MV-4-11 (cell line): ENCODE measurements at places on chromosomes 6 and 20.

- no peak for DNase-seq
Measured at GRCh38 chr6:6826961-6827360, 238.4 kb downstream of the LY86 start.

- peak; percentile 17 for DNase-seq
Measured at GRCh38 chr6:24854077-24854666, 55.5 kb upstream of the ARMH2 start.

GRCh38 chr6:112216662-112217551 is 37.5 kb downstream of the LAMA4 start:
- peak; percentile 21 for DNase-seq

GRCh38 chr6:5095236-5095635 is 10.1 kb downstream of the PPP1R3G start:
- DNase-seq, result peak; percentile 90

DNA sequence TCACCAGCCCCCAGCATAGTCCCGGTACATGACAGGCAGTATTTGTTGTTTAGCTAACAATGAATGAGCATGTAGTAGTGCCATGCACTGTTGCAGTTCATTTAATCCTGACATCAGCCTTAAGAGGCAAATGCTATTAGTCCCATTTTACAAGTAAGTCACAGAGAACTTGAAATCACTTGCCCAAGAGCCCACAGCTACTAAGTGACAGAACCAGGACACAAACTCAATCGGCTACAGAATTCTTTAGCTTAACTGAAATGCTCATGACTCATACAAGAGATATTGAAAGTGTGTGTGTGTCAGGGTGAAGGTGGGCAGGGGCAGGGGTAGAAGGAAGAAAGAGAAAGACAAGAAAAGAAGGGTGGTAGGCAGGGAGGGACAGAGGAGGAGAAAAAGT is 52.7 kb downstream of the UNC5CL start:
- DNase-seq, result no peak

DNA sequence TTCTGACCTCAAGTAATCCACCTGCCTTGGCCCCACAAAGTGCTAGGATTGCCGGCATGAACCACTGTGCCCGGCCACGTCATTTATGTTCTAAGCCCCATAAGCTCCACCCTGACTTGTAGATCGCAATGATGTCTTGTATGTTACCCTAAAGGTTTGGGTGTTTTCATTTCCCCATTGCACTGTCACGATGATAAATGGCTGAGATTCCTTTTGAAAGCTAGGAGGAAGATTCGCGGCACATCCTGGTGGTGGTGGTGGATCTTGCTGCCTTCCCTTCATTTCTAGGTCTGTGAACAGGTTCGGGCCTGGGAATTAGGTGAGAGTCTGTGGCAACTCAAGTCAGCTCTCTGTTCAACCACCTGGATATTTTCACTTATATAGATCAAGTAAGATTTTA is 28.3 kb downstream of the MUC22 start:
- peak; percentile 62 for DNase-seq

DNA sequence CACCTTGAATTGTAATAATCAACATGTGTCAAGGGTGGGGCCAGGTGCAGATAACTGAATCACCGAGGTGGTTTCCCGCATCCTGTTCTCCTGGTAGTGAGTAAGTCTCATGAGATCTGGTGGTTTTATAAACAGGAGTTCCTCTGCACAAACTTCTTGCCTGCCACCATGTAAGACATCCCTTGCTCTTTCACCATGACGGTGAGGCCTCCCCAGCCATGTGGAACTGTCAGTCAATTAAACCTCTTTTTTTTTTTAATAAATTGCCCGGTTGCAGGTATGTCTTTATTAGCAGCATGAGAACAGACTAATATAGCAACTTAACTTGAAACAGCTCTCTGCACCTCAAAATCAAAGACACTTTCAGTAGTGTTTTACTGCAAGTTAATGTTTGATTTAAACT is 121.6 kb downstream of the OGFRL1 start:
- DNase-seq, result no peak

DNA sequence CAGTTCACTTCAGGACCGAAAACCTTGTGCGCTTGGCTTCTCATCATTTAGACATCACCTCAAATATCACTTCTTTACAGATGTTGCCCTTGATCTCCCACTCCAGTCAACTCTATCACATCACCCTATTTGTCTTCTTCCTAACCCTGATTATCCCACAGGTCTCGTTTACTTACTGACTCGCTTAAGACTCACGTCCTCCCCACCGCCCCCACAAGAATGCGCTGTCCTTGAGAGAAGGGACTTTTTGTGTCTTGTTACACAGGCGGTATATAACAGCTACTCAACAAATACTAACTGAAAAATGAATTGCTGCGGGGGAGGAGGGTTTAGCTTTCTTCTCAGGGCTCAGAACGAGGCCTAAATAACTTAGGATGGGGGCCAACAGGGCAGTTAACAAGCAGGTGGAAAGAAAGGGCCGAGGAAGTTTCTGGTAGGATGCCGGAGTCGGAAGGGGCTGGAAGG is 527 bp downstream of the TOMM34 start:
- DNase-seq, result peak; percentile 8

GRCh38 chr6:139539852-139540251 is 165.4 kb upstream of the CITED2 start:
- no peak for DNase-seq

DNA sequence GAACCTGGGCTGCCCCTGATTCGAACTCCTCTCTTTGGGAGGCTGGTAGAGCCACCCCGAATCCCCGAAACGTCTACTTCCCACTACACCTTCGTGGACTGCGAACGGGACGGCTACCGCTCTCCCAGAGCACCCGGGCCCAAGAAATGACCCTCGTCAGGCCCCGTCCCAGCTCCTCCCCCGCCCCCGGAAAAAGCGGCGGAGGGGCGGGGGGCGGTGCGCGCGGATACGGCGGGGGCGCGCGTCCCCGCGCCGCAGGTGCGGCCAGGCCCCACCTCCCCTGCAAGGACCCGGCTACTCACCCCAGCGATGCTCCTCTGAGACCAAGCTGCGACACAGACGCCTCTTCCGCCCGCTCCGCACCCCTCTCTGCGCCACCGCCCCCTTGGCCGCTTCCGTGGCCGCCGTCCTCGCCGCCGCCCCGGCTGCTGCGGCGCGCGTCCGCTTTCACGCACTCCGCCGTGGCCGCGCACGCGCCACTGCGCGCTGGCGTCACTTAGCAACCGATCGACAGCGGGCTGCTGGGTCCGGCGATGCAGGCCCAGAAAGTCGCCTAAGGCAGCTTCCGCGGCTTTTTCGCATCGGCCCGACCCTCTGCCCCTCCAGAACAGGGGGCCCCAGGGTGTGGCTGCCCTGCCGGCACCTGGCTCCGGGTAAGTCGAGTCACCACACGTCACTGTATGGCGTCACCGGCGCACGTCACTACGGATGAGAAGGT is at the start of gene BTBD9:
Gene BTBD9 (minus strand): TSS at position 432 of the 718 bp plus-strand sequence.
- peak; percentile 55 for DNase-seq

- DNase-seq, result no peak
Measured at GRCh38 chr6:38714239-38715015, 684 bp upstream of the DNAH8 start.

DNA sequence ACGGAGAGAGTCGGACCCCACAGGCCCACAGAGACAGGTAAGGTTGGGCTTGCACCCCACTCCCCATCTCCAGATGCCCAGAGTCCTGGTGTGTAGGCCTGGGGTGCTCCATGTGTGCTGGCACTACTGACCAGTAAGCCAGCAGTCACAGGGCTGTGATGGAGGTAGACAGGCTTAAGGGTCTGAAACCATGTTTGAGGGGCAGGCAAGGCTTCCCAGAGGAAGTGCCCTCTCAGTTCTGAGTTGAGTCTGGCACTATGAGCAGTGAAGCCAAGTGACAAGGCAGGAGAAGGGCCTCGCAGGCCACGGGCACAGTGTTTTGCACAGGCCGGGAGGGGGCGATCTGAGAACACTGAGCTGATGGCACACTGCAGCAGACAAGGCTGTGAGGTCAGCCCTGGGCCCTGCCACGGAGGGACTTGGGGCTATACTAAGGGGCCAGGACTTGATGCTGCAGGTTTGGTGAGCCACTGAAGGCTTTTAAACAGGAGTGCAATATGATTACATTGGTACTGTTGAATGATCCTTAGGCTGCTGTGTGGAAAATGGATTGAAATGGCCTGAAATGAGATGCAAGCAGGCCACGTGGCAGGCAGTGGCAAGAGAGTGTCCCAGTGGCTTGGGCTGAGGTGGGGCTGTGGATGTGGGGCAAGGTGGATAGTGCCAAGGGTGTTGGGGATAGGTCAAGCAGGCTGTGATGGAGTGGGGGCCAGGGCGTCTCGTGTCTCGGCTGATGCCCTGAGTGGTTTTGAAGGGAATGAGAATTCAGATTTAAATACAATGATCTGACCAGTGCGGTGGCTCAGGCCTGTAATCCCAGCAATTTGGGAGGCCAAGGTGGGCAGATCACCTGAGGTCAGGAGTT is 20.3 kb downstream of the TTBK1 start:
- DNase-seq, result peak; percentile 69

DNA sequence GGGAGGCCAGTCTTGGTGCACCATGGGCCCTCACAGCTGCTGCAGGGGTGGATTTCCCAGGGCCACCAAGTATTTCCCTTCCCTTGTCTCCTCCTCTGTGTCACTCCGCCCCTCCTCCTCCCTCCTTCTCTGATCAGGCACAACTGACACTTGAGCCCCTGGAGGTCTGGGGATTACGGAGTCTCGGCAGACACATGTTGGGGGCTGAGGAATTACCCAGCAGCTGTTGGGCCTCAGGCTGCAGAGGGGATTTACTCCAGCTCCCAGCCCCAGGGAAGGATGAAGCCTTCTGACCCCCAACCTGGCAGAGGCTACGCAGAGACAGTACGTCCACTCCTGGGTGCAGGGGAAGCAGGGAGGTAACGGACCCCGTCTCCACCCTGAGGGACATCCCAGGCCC is 420.5 kb upstream of the SULF2 start:
- DNase-seq, result no peak

DNA sequence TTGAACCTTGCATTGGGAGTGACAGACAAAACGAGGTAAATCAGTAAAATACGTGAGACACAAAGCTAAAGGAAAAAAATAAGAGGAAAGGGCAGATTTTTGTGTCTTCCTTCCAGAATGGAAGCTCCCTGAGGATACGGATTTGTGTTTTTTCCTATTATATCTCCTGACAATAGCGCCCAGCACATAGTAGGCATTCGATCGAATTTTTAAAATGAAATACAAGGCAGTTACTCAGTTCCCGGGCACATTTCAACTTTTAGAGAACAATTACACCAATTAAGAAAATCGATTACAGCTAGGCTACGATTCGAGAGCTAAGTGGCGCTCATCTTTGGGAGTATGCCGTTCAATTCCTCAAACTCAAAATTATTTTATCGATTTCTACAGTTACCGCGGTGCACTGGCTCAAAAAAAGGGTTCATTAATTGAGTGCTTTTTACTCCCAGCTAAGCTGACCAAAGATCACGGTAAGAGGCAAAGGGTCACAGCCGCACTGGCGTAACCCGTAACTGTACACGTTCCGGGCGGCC is 443 bp downstream of the RMND1 start:
- DNase-seq, result no peak

DNA sequence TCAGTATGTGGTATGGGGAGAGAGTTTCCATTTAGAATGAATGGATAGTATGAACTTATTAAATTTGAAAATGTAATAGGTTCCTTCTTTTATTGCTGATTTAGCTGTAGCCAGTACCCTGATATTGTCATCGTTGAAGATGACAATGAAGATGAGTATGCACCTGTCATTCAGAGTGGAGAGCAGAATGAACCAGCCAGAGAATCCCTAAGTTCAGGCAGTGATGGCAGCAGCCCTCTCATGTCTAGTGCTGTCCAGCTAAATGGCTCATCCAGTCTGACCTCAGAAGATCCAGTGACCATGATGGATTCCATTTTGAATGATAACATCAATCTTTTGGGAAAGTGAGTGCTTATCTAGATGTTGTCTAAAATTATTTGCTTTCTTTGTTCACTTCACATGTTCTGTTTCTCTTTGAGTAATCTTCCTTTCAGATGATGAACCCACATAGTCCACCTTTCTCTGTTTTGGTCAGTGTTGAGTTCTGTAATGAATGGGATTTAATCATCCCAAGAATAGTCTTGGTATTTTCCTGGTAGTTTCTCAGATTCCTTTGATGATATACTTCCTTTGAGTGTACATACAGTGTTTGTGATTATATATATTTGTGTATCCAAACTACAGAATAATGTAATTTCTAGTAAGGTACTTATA is 23.3 kb downstream of the HSF2 start:
- no peak for DNase-seq

DNA sequence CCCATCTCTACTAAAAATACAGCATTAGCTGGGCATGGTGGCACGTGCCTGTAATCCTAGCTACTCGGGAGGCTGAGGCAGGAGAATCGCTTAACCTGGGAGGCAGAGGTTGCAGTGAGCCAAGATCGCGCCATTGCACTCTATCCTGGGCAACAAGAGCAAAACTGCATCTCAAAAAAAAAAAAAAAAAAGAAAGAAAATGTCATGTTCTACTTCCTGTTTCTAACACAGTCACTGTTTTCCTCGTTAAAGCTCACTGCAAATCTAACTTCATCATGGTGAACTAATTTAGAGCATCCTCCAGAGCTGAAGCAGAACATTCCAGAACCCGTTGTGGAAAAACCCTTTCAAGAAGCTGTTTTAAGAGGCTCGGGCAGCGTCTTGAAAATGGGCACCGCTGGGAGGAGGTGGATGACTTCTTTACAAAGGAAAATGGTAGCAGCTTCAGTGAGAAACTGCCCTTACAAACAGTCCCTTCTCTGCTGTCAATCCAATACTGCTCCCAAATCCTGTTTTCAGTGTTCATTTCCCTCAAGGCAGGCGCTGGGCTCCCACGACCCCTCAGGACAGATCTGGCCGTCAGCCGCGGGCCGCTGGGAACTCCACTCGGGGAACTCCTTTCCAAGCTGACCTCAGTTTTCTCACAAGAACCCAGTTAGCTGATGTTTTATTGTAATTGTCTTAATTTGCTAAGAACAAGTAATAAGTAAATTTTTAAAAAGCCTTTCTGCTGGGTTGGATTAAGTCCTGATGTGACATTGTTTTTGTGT is 12.5 kb downstream of the CTSZ start:
- DNase-seq, result peak; percentile 32

GRCh38 chr20:22866812-22867341 is 168.2 kb upstream of the SSTR4 start:
- DNase-seq, result no peak

DNA sequence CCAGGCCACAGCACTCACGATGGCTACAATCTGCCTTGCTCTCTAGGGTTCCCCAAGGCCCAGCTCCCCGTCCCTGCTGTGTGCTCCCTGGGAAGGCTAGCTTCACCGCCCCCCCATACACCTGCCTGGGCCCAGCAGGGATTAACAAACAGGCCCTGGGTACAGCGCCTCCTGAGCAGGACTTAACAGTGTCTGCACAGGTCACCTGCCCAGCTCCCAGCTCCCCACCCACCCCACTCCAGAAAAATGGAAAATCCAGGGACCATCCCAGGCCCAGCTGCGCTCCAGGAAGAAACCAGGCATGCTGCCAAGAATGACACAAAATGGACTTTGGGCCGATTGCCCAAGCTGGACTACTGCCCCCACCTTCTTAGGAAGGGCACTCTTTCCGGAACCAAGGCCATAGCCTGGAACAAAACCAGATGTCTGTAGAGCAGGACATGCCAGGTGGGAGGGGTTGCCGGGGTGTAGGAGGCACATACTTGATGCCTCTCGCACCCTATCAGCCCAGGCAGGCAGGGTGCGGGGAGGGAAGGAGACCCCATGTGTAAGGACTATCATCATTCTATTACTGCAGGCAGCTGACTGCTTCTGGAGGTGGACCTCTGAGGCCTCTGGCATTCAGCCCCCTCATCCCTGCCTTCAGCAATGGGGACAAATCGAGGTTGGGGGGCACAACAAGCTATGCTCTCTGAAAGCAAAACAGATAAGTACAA is 104.9 kb downstream of the SNX5 start:
- no peak for DNase-seq
